GM12891 (cell line): ENCODE measurements at places on chromosomes 2 and 18.
A peak's percentile ranks its signal among the peaks of the same experiment; 100 is the strongest.

DNA sequence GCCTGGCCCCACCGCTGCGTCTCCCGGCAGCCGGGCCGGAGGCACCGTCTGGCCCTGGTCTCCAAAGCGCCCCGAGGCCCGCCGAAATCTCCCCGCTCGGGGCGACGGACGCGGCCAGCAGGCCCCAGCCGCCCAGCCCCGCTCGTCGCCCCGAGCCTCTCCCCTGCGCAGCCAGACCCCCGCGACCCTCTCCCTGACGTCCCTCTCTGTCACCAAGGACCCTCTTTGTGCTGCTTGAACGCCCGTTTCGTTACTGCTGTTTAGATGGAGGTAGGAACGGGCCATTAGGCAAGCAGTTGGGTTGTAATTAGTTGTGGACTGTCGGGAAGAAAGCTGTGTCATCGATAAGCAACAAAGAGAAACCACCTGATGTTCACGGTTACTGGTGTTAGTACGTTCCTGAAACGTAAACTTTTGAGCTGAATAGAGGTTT is 686 bp downstream of the UBXN4 start:
- peak; percentile 8 for DNase-seq

- DNase-seq = no peak
Measured at GRCh38 chr2:100178085-100178788, 35.8 kb upstream of the AFF3 start.

- no peak for DNase-seq
Measured at GRCh38 chr2:174004905-174005605, 39.9 kb upstream of the SP3 start.

DNA sequence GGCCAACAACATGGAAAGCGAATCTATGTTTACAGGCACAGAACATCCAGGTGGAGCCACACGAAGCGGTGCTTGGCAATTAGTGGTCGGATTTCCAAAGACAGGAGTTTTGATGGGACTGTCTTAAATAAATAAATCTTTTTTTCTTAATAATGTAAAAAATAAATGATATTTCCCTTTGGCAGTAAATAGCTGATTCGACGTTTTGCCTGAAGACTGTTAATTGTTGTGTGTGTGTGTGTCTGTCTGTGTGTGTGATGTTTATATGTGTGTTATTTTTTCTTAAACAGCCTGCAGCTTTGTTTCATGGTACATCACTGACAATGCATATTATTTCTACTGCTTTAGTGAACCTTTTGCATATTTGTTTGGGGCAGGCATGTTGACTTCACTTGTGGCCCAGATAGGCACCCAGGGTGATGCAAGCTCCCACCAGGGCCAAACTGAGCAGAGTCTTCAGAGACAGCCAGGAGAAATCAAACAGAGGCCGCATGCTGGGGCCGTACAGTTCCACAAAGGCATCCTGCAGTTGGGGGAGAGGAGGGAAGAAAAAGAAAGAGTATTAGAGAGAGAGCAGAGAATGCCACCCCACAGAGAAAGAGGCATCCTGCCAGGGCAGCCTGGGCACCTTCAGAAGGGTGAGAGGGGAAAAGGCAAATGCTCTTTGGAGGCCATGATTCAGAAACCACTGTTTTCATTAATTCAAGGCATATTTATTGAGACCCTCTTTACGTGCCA is 191.2 kb downstream of the BCL2 start:
- no peak for DNase-seq

GRCh38 chr2:42917425-42917927 is 125.1 kb upstream of the HAAO start:
- no peak for DNase-seq

DNA sequence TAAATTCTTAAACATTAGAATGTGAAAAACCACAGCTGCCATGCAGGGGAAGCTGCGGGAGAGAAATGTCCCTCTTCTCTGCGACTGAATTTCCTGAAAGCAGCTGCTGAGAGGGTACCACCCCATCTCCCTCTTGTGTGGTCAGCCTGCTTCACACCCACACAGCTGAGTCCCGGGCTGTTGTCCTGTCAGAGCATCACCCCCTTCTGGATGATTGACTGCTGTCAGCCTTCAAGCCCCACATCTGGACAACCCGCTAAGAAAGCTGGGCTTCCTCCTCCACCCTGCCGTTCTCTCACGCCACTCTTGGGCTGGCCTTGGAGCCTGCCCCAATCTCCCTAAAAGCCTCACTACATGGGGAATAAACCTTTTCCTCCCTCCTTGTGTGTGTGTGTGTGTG is 26.0 kb downstream of the SH3YL1 start:
- DNase-seq = no peak

- DNase-seq = no peak
Measured at GRCh38 chr2:205850132-205850531, 167.8 kb downstream of the NRP2 start.

DNA sequence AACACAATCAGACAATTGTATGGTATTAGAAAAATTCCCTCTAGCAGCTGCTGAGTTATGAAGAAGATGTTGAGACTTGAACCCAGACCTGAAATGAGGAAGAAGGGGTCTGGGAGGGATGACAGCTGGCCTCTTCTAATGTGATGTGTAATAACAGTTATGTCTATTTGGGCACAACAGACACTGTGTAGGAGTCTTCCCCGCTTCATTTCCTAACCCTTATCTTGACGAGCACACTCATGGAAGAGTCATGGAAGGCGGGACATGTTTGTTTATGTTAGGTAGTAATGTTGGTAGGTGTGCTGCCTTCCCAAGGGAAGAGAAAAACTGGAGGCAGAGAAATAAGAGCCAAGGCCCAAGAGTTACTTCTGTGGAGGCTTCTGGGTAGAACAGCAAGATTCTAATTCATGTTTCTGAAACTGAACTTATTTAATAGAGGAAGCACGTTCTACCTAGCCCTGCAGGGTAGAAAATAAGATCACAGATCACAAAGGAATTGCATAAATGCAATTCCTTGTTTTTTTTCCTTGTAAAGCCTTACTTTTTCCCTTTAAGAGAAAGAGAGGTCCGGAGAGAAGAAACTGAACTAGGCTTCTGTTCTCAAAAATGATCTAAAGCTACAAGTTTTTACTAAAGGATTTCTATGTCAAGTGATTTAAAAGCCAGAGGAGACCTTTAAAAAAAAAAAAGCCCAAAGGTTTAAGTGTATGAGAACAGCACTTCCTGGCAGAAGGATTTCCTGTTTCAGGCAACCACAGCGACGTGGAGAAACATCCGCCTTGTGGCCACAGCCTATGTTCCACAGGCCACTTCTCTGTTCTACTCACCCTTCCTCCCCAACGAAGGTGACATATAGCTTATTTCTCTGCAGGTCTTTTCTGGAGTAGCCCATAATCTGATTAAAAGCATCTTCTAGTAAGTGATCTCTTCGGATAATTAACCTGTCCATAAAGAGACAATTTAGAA is 68.5 kb upstream of the STK17B start:
- peak; percentile 20 for DNase-seq

GRCh38 chr18:10759241-10759640 is 233.4 kb downstream of the NAPG start:
- DNase-seq = no peak

- DNase-seq = no peak
Measured at GRCh38 chr18:75880925-75881504, 453.5 kb upstream of the SMIM21 start.

DNA sequence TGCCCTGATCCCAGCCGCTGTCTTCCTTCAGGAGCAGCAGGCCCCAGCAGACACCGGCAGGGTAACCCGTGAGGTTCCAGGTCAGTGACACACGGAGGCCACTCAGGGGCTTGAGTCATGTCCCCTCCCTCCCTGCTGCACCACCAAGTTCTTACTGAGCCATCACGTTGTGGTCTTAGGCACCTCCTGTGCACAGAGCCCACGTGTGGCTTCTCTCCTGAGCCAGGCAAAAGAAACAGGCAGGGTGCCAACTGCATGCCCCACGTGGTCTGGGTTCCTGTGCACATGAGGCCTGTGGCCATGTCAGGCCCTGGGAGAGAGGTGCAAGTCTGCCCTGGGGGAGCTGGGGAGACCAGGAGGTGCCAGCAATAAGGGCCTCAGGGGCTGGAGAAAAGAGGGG is 264.8 kb downstream of the KLHL29 start:
- no peak for DNase-seq

DNA sequence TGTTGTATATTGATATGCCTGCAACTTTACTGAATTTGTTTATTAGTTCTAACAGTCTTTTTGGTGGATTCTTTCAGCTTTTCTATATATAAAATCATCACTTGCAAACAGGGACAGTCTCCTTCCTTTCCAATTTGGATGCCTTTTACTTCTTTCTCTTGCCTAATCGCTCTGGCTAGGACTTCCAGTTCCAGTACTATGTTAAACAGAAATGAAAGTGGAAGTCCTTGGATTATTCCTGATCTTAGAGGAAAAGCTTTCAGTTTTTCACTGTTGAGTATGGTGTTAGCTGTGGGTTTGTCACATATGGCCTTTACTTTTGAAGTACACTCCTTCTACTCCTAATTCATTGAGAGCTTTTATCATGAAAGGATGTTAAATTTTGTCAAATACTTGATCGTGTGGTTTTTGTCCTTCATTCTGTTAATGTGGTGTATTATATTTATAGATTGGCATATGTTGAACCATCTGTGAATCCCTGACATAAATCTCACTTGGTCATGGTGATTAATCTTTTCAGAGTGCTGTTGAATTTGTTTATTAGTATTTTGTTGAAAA is 52.9 kb downstream of the REL start:
- no peak for DNase-seq

DNA sequence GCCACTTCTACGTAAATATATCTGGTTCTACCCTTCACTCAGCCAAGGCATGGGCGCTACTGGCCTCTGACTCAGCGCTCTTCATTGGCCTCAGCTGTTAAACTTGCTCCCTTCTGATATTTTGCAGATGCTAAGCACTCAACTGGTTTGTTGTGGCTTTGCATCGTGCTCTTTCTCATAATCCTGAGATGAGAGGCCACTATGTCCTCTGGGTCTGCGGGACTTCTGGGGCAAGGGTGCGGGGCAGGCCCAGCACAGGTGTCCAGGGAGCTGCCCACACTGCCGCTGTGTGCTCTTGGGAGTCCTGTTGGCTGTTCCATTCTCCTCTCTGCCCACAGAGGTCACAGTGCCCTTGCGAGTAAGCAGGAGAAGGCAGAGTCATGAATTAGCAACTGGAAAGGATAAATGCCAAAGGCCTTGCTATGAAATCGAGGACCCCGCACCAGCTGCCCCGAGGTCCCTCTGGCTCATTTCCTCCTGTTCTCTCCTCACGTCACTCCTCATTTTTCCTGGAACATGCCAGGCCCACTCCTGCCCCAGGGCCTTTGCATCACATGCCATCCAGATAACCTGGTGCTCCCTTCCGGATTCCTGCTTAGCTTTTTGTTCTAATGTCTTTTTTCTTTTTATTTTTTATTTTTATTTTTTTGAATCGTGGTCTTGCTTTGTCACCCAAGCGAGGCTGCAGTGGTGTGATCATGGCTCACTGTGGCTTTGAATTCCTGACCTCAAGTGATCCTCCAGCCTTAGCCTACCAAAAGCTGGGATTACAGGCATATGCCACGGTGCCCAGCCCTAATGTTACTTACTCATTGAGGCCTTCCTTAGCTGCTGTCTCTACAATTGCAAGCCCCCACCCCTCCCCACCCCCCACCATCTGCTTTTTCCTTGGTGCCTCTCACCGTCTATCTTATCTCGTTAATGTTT is 34.9 kb upstream of the MAT2A start:
- DNase-seq = no peak

- DNase-seq = no peak
Measured at GRCh38 chr2:175976391-175977157, 25.5 kb downstream of the LNPK start.

DNA sequence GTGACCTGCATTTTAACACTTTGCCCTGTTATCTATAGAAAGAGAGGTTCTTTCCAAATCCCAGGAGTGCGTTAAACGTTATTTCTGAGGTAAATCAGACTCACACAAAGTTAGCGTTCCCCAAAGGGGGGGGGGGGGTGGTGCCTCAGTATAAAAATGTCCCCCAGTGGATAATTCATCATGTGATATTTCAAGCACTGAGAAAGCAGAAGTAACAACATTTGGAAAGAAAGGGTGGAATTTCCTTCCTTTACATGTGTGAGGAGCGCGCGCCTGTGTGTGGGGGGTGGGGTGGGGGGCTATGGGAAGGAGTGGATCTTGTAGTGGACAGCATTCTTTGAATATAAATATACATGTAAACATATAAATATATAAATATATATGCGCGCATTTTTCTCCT is 630.9 kb downstream of the NYAP2 start:
- DNase-seq = no peak

GRCh38 chr2:235511187-235511661 is 17.4 kb downstream of the AGAP1 start:
- DNase-seq = no peak

DNA sequence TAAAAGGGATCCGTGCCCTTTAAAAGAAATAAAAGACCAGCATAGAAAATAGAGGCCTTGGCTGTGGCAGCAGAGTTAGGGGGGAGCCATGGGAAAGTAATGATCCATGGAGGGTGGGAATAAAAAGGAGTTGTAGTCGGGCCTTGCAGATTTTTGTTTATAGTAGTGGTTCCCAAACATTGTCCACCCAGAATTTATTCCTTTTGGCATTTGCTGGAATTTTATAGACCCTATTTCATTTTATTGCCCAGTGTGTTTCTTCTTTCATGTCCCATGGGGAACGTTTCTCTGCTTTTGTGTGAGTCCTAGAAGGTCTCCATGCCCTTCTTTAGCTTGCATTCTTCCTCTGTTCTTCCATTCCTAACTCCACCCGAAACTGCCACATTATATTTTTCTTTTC is 222.2 kb downstream of the LTBP1 start:
- no peak for DNase-seq

DNA sequence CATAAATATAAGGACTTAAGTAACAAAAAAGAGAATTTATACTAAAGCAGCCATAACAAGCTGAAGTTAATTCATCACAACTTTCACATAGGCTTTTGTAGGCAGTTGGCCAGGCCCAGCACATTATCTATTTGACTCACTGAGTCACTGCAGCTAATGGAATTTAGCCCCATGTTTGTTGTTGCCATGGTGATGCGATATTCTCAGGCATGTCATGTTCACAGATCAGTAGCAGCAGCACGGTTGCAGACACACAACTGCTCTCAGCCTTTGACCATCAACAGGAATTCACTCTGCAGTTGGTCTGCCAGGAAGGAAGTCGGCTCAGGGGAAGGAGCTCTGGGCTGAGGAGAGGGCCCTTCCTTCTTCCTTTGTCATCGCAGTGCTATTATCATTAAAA is 639.8 kb downstream of the TMEM182 start:
- DNase-seq = no peak

DNA sequence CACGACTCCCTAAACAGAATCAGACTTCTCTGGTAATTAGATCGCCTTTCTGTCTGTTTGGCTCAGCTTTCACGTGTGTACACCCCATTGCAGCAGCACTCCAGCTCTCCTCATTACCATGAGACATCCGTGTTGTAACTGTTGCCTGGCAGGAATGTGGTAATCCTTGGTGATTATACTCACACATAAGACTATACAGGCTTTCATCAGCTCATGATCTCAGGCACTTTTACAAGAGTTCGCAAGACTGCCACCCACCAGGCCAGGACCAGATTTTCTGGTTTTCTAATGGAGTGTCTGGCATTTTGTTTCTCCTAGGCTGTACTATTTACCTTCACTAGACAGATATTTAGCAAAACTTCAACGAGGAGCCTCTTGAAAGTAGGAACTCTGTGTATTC is 50.2 kb downstream of the ACVR1 start:
- DNase-seq = no peak
